ENCODE measurements at places on chromosomes 12 and 14. TPM values are rescaled to one million over a fixed set of nuclear protein-coding genes. Genes with fewer than 3 reads are reported as not detected.
A peak's percentile ranks its signal among the peaks of the same experiment; 100 is the strongest.

Gene HSPB8
- total RNA-seq = 8.7 TPM

Gene TSPAN19
- 0.07 TPM for total RNA-seq

DNA sequence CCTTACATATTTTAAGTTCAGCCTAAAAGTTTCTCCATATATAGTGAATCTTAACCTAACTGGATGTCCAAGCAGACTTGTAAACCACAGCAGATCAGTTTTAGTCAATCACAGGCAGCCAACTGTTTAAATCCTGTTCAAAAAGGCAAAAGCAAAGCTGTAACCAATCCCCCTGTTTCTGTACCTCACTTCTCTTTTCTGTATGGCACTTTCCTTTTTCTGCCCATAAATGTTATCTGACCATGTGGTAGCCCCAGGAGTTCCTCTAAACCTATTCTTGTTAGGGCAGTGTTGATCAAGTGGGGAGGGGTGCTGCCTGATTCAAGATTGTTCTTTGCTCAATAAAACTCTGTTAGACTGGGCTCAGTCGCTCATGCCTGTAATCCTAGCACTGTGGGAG lies 8.5 kb upstream of the DACT1 start:
- DNase-seq = no peak

- no peak for DNase-seq
These were observed 12.7 kb downstream of the EPS8 start for GRCh38 chr12:15776532-15776931.

DNA sequence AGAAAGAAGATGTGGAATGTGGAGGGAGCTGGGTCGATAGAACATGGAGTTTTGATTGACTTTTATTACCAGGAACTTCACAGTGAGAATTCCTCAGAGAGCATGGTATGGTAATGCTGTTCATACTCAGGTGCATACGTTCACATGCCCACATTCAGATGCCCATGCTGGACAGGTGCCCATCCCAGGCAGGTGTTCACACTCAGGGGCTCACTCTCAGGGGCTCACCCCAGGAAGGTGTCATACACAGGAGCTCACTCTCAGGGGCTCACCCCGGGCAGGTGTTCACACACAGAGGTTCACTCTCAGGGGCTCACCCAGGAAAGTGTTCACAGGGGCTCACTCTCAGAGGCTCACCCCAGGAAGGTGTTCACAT lies 360.0 kb upstream of the SFSWAP start:
- DNase-seq = no peak

- DNase-seq = no peak
These were observed 79.8 kb downstream of the PRORP start for GRCh38 chr14:35202195-35202594.

Gene FAM181A
- total RNA-seq = not detected

DNA sequence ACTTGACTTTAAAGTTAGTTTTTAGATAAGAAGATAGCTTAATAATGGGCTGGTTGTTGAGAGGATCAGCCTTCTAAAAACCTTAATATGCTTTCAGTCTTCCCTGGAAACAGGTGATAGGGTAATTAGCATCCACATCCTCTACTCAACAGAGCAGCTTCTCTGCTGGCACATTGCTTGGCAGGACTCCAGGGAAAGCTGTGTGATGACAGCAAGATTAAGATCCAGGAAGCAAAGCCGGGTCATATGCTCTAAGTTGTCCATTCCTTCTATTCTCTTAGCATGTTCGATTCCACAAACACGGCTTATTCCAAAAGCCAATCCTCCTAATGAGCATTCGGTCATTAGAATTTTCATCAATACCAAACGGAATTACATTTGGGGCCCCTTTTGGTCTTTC lies 87.0 kb downstream of the HMGA2 start:
- DNase-seq = peak; percentile 59

Gene SDR9C7
- not detected for total RNA-seq

Gene NEDD8
- 219 TPM for total RNA-seq

- no peak for DNase-seq
These were observed 329.6 kb downstream of the ADGRD1 start for GRCh38 chr12:131283191-131283861.

DNA sequence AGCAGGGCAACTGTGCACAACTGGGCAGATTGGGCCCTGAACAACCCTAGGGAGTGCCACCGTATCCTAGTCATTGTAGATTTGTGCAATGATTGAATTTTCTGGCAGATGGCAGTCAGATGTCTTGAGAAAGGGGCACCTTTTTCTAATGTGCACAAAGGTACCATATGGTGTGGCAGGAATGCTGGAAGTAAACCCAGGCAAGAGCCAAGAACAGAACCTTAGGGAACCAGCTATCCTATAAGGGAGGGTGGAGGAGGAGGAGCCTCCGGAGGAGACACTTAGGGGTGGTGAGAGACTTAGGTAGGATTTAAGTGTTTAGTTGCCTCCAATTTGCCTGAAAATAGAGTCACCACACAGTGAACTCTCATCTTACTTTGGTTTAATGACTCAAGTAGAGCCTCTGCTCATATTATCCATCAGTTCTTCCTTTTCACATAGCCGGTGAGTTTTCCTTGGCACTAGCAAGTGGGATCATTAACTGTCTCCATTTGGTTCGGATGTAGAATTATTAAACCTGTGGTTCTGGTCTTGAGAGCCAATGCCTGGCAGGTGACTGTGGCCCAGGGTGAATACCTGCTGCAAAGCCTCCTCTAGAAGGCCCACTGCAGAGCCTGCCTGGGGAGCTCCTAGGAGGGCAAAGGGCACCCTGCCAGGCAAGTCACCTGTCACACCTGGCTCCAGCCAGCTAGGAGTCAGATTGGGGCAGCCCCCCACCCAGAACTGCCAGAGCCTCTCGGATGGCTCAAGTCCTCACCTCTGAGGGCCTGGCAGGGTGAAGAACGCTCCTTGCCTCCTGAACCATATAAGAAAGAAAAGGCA lies 184.4 kb upstream of the HIF1A start:
- no peak for DNase-seq

DNA sequence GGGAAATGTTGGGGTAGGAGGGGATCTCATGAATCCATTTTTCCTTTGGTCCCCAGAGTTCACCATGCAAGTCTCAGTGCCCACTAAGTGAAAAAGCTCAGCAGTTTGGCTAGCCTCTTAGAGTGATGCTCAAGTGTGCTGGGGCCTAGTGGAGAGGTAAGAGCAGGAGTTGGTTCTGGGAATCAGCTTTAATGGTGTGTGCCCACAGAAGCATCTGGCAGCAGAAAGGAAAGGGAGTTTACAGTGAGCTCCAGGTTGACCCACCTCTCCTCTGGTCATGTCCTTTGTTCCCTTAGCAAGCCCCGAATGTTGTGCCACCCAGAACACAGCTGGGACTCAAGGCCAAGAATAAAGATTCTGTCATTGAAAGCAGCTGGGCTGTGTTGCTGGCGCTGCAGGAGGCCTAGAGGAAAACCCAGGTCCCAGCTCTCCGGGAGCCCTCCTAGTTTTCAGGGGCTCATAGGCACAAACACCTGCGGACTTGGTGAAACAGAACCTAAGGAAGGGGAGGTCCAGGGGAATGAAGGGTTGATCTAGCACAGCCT lies 320.8 kb downstream of the ZFP36L1 start:
- DNase-seq = no peak

DNA sequence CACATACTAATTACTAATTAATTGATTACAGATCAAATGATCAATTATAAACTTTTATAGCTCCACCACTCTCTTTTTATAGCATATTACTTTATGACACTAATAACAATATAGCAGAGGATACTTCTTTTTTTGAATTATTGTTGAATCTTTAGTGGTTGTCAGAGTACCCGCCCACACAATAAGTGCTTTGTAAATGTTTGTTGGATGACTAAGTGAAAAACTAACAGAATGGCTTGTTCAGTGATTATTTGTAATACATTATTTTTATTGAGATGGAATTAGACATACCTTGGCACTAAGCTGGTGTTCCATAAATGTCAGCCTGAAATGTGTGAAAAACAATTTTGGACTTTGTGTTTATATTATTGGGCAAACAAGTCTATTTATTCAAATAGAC lies 670.5 kb upstream of the ATXN7L3B start:
- DNase-seq = no peak

Gene DLGAP5
- total RNA-seq = 48.5 TPM

GRCh38 chr14:68603533-68604360 lies 189.1 kb downstream of the ZFP36L1 start:
- no peak for DNase-seq

Gene GRIN2B
- not detected for total RNA-seq

DNA sequence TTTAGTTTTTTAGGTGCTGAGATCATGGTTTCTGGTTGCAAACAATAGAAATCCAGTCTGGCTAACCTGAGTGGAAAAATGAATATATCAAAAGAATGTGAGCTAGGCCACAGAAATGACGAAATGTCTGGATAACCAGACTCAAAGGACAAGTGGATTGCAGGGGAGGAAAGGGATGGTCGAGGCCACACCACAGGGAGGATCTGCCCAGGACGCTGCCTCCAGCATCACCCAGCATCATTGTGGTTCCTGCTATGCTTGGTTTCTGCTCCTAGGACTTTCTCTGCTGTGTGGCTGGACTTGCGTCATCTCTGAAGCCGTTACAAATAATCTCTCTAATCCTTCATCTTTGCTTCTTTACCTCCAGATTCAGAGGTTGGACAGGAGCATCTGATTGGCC lies 80.4 kb downstream of the TTC8 start:
- DNase-seq = no peak

Gene PTPRO
- total RNA-seq = not detected

DNA sequence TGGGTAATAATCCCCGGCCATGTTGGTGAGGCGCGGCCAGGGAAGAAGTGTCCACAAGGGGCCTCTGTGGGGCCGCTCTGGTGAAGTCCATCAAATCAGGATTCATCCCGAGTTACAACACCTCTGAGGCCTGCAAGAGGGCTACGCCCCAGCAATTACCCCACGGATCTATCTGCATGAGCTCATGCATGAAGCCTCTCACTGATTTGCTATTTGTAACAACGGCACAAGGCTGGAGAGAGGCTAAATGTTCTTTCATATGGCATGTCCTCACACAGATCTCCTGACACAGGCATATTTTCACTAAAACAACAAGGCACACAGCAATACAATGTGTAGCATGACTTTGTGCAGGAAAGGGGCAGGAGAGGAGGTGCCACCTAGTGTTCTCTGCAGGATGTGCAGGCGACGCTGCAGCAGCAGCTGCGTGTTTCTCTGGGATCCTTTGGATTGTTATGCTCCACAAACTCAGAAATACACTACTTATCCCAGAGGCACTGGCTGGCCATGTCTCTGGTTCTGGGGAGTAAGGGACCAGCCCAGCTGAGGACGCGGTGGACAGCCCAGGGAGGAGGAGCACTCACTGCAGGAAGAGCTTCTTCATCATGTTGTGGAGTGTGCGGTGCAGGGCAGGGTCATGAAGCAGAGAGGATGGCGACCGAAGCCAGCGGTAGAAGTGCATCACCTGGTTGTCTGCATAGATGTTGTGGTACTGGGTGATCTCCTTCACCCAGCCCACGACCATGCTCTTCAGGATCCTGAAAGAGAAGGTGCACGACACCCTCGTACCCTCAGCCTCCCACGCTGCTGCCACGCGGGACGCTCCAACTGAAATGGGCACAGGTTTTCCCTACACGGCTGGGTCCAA lies 20.2 kb downstream of the P2RX2 start:
- DNase-seq = no peak

DNA sequence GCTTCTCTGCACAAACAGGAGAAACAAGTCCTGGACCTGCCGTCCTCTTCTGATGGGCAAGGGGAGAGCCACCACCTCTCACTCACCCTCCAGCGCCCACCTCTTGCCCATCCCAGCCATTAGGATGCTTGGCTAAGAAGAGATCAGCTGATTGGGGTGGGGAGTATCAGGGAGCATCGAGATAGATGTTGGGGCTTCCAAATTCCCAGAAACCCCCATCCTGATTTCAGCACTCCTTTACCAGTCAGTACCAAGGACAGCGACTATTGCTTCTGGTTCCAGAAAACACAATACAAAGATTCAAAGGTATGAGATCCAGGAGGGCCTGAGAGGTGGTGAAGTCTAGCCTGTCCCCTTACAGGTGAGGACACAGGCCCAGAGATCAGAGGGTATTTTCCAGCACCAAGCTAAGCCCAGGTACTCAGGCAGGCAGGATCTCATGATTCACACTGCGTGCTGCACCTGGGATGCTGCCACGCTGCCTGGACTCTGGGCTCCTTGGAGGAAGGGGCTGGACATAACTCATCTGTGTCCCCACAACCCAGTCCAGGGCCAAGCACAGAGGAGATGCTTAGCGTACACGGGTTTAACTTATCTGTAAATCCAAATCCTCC lies 76.6 kb downstream of the TUNAR start:
- DNase-seq = no peak

DNA sequence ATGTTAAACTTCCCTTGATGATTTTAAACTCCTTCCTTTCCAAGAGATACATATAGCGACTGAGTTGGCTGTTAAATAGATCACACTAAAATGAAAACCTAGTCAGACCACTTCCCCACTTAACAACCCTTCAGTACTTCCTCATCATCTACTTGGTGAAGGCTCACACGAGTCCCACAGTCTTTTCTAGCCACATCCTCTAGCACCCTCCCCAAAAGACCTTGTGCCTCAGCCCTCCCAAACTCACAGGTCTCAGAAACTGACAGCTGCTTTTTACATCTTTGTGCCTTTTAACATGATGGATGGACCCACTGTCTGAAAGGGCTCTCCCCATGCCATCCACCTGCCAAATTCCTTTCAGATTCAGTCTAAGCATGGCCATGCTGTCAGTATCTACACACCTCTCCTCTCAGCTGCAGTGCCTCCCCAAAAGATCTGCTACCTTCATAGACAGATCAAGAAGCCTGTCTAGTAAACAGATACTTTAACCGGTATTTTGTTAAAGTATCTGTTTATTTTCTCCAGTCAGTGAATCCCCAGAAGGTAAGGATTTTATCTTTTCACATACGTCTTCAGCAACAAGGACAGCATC lies 65.1 kb upstream of the GPHB5 start:
- DNase-seq = no peak

GRCh38 chr14:102508410-102508773 lies 1.2 kb downstream of the ANKRD9 start:
- no peak for DNase-seq

GRCh38 chr14:20427231-20428009 lies 8.5 kb downstream of the KLHL33 start:
- peak; percentile 43 for DNase-seq

DNA sequence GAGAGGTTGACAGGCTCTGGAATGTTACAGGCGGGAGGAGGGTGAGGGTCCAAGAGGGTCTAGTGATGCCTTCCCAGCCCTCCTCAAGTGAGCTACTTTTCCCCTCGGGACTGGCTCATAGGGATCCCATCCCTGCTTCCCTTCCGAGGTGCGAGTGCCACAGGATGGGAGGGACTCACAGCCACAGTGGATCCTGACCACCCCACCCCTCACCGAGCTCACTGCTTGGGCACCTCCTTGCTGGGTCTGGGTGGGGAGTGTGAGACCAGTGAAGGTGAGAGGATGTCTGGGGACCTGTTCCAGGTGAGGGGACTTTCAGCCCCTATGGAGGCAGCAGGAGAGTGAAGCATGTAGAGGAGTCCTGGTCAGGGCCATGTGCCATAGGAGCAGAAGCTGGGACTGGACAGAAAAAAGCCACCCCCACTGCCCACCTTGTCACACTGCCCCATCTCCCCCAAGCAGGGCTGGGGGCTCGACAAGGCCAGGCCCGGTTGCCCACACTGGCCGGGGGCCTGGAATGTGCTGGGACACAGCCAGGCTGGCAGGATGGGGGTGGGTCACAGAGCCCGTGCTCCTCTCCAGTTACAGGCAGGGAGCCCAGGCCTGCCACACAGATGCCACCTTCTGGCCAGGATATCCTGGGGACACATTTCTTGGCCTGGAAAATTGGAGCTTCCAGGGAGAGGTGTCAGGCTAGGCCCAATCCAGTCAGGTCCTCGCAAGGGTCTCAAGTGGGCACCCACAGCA lies 1.7 kb upstream of the TNS2 start:
- no peak for DNase-seq

Measured in pulmonary artery endothelial cell (primary cell).